ENCODE measurements at places on chromosomes 12 and 14. TPM values are rescaled to one million over a fixed set of nuclear protein-coding genes. Genes with fewer than 3 reads are reported as not detected.

The TSPAN8 gene
- 122 TPM for total RNA-seq

- DNase-seq: no peak
Observed at GRCh38 chr12:117481470-117481869, 120.0 kb upstream of the NOS1 start.

DNA sequence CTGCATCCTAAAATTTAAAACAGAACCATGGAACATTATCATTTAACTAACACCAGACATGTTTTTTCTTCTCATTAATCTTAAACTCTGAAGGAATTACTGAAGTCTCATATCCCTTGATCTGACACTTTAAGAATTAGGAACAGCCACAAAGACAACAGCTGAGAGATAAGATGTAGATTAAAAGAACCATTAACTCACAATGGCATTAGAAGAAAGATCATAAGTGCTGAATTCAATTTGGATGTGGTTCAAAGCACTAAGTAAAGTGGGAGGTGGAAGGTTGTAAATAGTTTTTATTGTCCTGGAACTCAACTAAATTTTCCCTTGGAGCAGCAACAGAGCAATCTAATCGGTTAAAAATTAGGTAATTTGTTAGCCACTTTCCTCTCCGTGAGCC is 199.0 kb upstream of the ATP2B1 start:
- no peak for DNase-seq

DNA sequence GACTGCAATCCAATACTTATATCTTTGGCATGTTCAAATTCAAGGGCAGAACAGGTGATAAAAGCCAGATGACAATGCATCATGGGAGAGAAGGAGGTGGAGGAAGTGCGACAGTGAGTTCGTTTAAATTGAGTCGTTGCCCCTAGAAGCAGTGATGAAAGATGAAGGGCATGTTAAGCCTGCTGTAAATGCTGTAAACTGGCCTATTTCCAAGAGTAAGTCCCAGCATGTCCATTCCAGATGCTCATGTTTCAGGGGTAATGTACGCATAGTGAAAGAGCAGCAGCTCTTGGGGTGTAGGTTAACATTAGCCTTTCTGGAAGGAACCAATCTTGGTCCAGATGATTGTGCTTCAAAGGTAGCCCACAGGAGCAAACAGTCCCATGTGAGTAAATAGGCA is 97.1 kb downstream of the C2CD5 start:
- DNase-seq: no peak

GRCh38 chr12:53166837-53167236 is 13.7 kb upstream of the ZNF740 start:
- DNase-seq: no peak
